ENCODE measurements at places on chromosomes 5 and 9. TPM values are rescaled to one million over a fixed set of nuclear protein-coding genes. Genes with fewer than 3 reads are reported as not detected.

GRCh38 chr5:15598294-15598902 lies 98.4 kb downstream of the FBXL7 start:
- H3K4me3 ChIP-seq: no peak overlapping the region
- no peak for DNase-seq

GRCh38 chr5:120684749-120685415 lies 220.8 kb downstream of the PRR16 start:
- H3K4me1 ChIP-seq: no peaks in the 10 kb centered on the region
- H3K27me3 ChIP-seq: no peaks in the 10 kb centered on the region
- H3K27ac ChIP-seq: no peak overlapping the region
- DNase-seq: no peak
- H3K36me3 ChIP-seq: no peaks in the 10 kb centered on the region

DNA sequence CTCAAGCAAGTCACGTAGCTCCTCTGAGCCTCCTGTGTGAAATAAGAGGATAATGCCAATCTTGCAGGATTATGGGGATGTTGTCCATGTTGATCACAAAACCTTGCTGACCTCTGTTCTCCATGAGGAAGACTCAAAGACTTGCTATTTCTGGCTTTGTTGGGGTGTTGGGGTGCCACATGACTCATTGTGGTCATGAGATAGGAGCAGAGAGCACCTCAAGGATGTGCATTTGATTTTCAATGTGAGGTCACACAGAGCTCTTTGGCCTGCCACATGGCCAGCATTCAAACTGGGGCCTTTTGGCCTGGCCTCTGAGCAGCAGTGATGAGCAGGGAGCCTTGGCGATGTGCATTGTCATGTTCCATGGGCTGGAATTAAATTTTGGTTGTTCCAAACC lies 380.3 kb downstream of the GADD45G start:
- no peaks in the 10 kb centered on the region for H3K27me3 ChIP-seq
- no peaks in the 10 kb centered on the region for H3K4me1 ChIP-seq
- DNase-seq: no peak
- no peaks in the 10 kb centered on the region for H3K36me3 ChIP-seq
- H3K4me3 ChIP-seq: no peak overlapping the region
- no peak overlapping the region for H3K27ac ChIP-seq

DNA sequence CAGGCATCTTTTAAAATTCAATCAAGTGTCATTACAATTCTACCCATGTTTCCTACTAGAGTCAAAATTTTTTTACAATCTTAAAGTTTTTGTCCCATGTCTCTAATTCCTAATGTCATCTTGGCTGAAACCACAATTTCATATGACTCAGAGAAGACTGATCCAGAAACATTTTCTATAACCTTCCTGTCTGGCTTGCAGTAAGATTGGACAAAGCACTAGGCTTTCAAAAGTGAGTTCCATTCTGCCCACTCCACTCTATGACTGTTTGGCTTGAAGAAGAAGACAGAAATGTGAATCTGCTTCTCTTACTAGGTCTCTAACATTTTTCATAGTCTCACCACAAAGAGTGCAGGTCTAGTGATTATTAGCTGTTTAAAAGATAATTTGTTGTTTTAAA lies 88.8 kb downstream of the NR3C1 start:
- no peak for DNase-seq
- H3K27ac ChIP-seq: no peak overlapping the region
- peaks cover 34% of the 10 kb centered on the region for H3K36me3 ChIP-seq
- peaks cover 7% of the 10 kb centered on the region for H3K4me1 ChIP-seq
- no peaks in the 10 kb centered on the region for H3K27me3 ChIP-seq
- H3K4me3 ChIP-seq: no peak overlapping the region

- peaks cover 12% of the 10 kb centered on the region for H3K4me1 ChIP-seq
- no peak overlapping the region for H3K27ac ChIP-seq
- H3K27me3 ChIP-seq: peaks cover 18% of the 10 kb centered on the region
- H3K36me3 ChIP-seq: no peaks in the 10 kb centered on the region
- no peak overlapping the region for H3K4me3 ChIP-seq
- DNase-seq: no peak
Measured at GRCh38 chr9:131122158-131122557, 3.2 kb upstream of the NUP214 start.

DNA sequence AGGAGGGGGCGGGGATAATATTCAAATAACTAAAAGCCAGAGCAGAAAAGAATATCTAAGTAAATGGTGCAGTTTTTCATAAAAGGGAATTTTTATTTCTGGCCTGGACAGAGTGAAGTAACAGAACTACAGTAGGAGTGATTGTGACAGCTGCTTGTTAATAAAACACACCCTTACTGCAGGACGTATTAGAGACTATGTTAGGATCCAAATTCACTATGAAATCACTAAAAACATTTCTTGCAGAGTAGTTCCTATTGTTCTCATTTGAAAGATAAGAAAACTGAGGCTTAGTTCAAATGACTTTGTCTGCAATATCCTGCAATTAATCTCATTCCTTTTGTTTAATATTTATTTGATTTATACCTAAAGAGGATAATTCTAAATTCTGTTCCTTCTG lies 39.5 kb downstream of the FAM174A start:
- H3K27ac ChIP-seq: no peak overlapping the region
- no peaks in the 10 kb centered on the region for H3K36me3 ChIP-seq
- no peak for DNase-seq
- H3K4me3 ChIP-seq: no peak overlapping the region
- H3K27me3 ChIP-seq: no peaks in the 10 kb centered on the region

The MARVELD2 gene
- polyA plus RNA-seq: 1.4 TPM

- H3K4me1 ChIP-seq: no peaks in the 10 kb centered on the region
- no peaks in the 10 kb centered on the region for H3K27me3 ChIP-seq
- no peak overlapping the region for H3K27ac ChIP-seq
- no peak overlapping the region for H3K4me3 ChIP-seq
- no peak for DNase-seq
- no peaks in the 10 kb centered on the region for H3K36me3 ChIP-seq
Measured at GRCh38 chr9:81193362-81194339, 495.7 kb downstream of the TLE1 start.

DNA sequence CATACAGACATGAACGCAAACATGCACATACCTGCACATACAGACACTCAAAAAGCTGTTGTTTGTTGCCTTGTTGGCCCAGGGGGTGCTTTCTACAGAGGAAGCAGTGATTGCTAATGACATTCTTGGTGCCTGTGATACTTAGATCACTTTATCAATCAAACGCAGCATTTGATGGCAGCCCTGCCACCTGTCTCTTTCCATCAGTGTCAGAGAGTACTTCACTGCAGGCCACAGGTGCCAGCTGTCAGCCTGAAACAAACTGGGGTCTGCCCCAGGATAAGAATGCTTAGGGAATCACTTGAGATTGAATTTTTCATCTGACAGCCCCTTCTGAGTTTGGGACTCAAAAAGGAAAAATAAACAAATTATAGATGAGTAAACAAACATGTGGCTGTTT lies 388.9 kb upstream of the SGCD start:
- H3K36me3 ChIP-seq: no peaks in the 10 kb centered on the region
- H3K4me1 ChIP-seq: no peaks in the 10 kb centered on the region
- no peak overlapping the region for H3K27ac ChIP-seq
- no peak for DNase-seq
- no peak overlapping the region for H3K4me3 ChIP-seq

The LRRC19 gene
- 0.10 TPM for polyA plus RNA-seq

- H3K27ac ChIP-seq: no peak overlapping the region
- no peaks in the 10 kb centered on the region for H3K4me1 ChIP-seq
- H3K27me3 ChIP-seq: no peaks in the 10 kb centered on the region
- DNase-seq: no peak
- H3K4me3 ChIP-seq: no peak overlapping the region
Measured at GRCh38 chr5:64628901-64629300, 61.4 kb upstream of the SHISAL2B start.

GRCh38 chr5:22965960-22966359 lies 112.8 kb upstream of the CDH12 start:
- DNase-seq: no peak
- no peaks in the 10 kb centered on the region for H3K36me3 ChIP-seq
- no peak overlapping the region for H3K4me3 ChIP-seq
- H3K4me1 ChIP-seq: no peaks in the 10 kb centered on the region
- no peaks in the 10 kb centered on the region for H3K27me3 ChIP-seq
- H3K27ac ChIP-seq: no peak overlapping the region

The GLRX gene
- 240 TPM for polyA plus RNA-seq

DNA sequence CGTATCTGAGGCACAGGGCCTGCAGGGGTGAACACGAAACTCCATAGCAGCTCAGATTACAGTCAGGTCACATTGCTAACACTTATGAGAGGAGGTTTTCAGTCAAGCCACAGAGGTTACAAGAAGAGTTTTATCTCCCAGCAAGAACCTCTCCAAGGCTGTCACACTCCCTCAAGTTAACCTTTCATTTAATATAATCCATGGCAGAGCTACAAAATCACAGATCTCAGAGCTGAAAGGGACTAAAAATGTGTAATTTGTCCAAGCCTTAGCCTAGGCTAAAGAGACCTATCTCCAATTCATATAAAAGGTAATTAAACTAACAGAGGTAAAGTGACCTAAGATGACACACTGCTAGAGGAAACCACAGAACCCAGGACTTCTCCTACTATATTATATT lies 57.2 kb downstream of the MLANA start:
- no peak for DNase-seq
- no peak overlapping the region for H3K27ac ChIP-seq
- no peaks in the 10 kb centered on the region for H3K36me3 ChIP-seq
- H3K4me3 ChIP-seq: no peak overlapping the region
- peaks cover 9% of the 10 kb centered on the region for H3K4me1 ChIP-seq

DNA sequence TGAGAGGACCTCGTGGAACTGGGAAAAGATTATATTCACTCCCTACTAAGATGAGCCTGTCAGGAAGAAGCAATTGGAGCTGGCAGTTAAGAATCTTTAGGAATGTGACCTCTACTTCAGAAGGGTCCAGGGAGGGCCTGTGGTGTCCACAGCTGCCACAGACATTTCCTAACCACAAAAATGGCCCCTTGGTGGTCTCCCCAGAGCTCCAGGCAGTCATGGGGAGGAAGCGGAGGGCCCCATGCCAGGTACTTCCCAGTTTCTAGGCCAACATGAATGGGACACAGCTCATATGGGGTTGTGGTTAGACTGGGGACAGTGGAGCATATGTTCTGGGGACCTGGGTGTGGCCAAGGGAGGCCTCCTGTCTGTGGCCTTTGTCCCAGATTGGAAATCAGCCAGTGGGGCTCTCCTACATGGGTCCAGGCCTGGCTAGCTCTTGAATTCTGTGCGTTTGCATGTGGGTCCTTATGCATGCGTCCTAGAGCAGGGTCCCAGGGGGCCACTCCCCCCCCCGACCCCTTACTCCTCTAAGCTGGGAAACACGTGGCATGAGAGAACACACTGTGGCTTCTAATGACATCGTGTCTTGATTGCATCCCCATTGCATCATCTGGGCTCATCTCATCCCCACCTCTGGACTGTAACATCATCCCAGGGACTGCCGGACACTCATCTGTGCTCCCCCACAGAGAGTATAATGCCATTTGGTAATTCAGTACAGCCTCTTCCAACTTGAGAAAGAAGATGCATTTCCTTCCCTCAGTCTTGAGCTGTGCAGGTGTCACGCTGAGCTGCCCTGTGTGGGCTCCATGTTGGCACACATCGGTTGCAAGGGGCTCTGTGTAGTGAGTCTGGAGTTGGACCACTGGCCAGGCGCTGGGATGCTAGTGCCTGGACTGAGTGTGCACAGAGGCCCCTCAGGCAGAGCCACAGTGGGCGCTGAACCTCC lies 31.3 kb downstream of the IRF1 start:
- H3K27ac ChIP-seq: peak overlapping the region; percentile 48
- no peaks in the 10 kb centered on the region for H3K27me3 ChIP-seq
- H3K4me3 ChIP-seq: no peak overlapping the region
- peaks cover 98% of the 10 kb centered on the region for H3K4me1 ChIP-seq
- no peak for DNase-seq
